ENCODE measurements at places on chromosomes 16 and 17.

DNA sequence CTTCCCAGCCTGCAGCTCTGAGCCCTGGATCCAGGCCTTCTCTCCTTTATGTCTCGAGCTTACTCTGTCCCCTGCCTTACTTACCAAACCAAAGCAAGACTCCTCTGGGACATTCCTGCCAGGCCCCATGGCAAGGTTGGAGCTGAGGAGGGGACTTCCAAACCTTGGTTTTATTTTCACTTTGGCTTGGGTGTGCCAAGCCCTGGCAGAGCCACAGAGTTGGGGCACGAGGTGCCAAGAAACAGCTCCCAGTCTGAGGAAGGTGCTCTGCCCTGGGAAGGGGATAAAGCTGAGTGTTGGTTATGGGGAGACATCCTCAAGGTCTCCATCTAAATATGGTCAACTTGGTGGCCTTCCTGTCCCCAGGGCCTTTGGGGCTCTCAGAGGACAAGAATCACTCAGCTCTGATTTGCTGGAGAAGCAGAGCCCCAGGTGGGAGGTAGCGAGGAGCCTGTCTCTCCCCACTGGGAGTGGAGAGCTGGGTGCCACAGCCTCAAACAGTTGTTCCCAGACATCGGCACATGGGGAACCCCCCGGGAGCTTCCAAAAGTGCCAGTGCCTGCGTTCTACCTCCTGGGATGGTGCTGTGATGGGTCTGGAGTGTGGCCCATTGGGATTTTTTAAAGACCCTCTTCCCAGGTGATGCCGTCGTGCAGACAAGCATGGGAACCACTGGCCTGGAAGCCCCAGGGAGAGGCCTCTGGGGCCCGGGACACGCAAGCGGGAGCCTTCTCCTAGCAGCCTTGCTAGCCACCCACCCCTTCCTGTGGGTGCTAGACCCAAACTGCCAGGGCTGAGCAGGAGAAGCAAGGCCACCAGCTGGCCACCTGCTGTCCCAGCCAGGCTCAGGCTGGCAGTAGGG is 10.3 kb downstream of the NLRC5 start:
- DNase-seq, result no peak

- no peak for DNase-seq
Observed at GRCh38 chr16:85916141-85916890, 17.4 kb downstream of the IRF8 start.

- DNase-seq, result no peak
Observed at GRCh38 chr17:29948448-29949215, 7.2 kb downstream of the EFCAB5 start.

DNA sequence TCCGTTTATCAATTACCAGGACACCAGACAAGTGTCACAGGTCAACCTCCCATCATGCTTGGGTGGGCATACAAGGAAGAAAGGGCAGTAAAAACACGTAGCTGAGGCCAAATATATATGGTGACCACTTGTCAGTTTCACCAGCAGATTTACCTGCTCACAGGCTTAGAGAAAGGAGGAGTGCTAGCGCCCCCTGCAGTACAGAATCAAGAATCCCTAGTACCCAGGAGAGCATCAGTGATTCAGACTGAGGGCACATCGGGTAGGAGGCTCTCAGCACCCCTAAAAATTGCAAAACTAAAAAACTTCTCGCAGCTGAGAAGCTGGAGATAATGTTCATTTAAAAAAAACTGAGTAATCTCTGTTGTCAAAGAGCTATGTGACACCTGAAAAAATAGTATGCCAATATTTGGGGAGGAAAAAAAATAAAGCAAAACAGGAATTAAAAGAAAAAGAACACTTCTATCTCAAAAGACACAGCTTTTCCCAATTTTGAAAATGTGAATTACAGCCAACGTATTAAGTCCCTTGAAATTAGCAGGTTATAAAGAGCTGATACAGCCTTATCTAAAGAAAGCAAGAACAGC is 21.2 kb upstream of the MON1B start:
- DNase-seq, result peak; percentile 21

All from activated CD4-positive, alpha-beta T cell treated with anti-CD3 and anti-CD28 coated beads, Interleukin-2, amount 50 U/mL, for 24 hours (primary cell).